Globus pallidus (tissue), 1 donor: ENCODE measurements at places on chromosomes 3 and 15.

- no peak for DNase-seq
Measured at GRCh38 chr15:66111363-66111762, 142.2 kb downstream of the MEGF11 start.

GRCh38 chr15:66145726-66146182 lies 107.8 kb downstream of the MEGF11 start:
- no peak for DNase-seq

GRCh38 chr3:52857133-52857532 lies 22.3 kb upstream of the MUSTN1 start:
- no peak for DNase-seq

GRCh38 chr15:31235311-31236183 lies 91.1 kb upstream of the KLF13 start:
- no peak for DNase-seq

DNA sequence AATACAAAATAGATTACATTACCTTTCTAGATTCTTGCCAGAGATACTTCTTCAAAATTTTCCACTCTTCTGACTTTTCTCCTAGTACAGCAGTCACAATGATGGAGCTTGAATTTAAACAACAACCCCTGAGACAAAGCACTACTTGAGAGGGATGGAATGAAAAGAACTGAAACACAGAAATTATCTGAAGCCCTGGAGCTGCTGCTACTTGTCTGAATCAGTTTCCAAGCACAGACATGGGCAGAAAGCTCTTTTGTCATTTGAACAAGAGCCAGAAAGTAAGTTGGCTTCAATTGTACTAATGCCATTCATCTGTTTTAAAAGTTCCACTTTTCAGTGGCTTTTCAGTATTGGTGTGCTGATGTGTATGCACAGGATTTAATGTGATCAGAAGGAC lies 718.5 kb upstream of the ARPP21 start:
- DNase-seq, result peak; percentile 6
